ENCODE measurements at places on chromosomes 7 and 10. TPM values are rescaled to one million over a fixed set of nuclear protein-coding genes. Genes with fewer than 3 reads are reported as not detected.
A peak's percentile ranks its signal among the peaks of the same experiment; 100 is the strongest.

DNA sequence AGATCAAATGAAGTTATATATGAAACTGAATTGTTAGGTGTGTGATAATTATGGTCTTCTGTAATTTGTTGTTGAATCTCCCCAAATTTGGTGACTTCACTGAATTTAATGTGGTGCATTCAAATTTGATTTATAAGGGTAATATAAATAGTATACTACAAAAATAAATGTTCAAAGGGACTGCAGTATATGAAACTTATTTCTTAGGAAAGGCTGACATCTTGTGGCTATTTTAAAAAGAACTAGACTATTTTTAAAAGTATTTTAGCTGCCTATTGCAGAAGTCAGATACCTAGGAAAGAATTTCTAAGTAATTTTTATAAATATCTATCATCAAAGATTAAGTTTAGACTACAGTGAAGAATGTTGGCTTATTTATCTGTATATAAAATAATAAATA is 36.6 kb downstream of the ATRNL1 start:
- DNase-seq: no peak

GRCh38 chr10:43130770-43131171 is 7.5 kb upstream of the CSGALNACT2 start:
- DNase-seq: peak; percentile 34

- DNase-seq: no peak
Observed at GRCh38 chr7:98134420-98135228, 28.0 kb downstream of the LMTK2 start.

DNA sequence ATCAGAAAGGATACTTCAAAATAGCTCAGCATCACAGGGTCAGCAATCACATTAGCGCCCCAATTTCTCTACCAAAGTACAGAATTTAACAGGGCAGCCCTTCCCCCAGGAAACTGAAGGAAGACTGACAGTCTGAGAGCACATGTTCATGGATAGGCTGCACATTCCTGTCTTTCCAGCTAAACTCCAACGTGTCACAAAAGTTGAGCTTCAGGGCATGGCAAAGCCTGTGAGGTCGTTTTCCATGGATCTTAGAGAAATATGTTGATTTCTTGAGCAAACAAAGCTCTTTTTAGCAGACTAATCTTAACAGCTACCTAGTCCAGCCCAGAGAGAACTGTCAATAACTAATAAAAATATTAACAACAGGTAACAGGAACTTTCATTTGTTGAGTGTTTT is 207.9 kb downstream of the GRM3 start:
- DNase-seq: no peak

DNA sequence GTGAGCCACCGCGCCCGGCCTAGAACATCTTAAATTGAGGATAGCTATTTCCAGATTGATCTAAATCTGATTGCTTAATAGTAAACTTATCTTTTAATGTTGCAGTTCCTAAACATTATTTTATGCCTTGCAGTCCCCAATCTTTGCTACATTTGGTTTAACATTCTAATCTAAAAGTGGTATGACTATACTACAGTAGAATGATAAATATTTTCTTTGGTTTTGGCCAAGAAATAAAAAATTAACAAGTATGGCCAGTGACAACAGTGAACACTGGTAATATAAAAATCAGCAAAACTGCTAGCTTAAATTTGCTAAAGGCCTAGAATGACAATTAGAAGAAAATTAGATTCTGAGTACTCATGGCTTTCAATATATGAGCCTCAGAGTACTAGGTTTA is 73.5 kb downstream of the CDK6 start:
- no peak for DNase-seq

The AOC1 gene
- total RNA-seq: not detected

The ZPBP gene
- total RNA-seq: not detected

The RNF32 gene
- 1.1 TPM for total RNA-seq

Data from endodermal cell (in vitro differentiated cells).